ENCODE measurements at places on chromosomes 4 and X.

DNA sequence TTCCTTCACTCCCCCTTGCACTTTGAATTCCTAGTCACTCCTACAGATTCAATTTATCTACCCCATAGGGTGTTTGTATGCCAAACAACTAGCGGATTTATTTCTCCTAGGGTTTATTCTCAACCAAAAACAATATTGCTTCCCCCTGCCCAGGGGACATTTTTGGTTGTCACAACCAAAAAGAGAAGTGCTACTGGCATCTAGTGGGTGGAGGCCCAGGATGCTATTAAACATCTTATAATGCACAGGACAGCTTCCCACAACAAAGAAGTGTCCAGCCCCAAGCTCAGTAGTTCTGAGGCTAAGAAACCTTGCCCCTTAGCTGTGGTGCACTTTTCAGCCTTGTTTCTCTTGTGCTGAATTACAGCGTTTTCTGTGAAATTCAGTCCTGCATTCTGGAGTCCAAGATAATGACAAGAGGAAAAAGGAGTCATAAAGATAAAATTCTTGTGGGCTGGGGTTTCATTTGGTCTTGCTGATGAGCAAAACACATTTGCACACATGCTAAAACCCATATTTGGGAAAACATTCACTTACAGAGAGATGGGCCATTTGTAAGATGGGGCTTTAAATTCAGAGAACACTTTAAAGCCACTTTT is 11.2 kb upstream of the SYTL4 start:
- DNase-seq, result no peak

- DNase-seq, result no peak
Measured at GRCh38 chrX:136376713-136377112, 76.0 kb downstream of the ADGRG4 start.

DNA sequence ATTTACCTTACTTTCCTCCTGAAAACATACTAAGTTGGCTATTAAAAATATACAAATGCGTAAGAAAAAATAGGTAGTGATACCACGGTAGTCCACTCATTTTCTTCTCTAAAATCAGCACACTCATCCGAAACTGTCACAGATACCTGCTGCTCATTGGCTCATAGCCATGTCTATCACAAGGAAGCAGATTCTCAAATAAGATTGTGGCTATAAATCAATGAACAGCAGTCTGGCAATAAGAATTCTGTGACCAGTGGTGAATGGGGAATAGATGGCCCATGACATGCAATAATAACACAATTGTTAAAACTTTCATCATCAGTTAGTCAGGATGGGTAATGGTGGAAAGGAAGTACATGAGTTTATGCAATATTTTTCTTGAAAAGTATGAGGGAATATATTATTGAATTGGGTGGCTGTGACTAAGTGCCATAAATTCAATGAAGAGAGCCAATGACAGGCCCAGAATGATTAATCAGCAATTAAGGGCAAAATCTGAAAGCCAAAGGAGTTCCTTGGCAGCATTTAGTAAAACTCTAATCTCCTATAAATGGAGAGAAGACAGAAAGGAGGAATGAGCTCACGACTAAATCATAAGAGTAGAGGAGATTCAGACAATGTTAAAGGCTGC is 202.3 kb upstream of the NEIL3 start:
- DNase-seq, result no peak

DNA sequence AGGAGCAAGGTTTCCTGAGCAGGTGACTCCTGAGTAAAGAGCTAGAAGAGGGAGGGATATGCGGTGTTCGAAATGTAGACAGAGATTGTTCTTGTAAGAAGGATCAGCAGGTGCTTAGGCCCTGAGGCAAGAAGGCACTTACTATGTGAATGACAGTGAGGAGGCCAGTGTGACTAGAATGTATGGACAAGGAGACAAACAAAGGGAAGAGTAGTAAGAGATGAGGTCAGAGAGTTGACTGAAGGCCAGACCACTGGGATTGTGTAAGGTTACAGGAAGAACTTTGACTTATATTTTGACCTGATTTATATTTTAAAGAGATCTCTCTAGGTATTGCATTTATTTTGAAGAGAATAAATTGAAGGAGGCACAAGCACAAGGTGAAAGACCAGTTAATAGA is 118.4 kb upstream of the ENPEP start:
- no peak for DNase-seq

- DNase-seq, result no peak
Measured at GRCh38 chr4:157791236-157791635, 381.6 kb downstream of the GASK1B start.

DNA sequence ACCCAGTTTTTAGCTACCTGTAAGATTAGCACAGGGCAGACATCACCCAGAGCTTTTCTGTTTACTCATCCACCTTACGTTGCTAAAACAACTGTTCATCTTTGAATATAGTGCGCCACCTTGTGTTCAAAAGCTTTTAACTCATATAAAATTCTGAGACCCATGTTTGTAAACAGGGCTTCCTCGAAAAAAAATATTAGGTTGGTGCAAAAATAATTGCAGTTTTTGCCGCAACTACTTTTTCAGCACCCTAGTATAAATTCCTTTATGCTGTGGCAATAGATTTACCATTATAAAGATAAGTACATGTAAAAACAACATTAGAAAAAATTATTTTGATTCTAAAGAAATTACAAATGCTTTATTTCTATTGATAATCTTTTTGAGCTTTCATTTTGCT is 147.9 kb downstream of the LRBA start:
- DNase-seq, result no peak

DNA sequence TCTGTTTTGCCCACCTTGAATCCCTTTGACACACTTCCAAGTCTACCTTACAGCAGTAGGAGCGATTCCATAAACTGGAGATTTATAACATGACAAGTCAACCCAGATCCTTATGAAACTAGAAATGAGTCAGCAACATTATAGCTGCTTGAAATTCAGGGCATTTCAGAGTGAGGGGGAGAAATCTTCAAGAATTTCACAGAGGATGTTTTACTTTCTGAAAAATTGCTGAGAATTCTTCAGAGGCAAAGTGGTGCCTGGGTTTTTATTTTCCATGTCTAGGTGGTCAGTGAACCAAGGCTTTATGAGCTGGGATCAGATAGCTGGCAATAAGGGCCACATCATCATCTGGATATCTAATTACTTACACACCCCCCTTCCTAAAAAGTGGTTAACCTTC is 119.8 kb downstream of the PPARGC1A start:
- no peak for DNase-seq

DNA sequence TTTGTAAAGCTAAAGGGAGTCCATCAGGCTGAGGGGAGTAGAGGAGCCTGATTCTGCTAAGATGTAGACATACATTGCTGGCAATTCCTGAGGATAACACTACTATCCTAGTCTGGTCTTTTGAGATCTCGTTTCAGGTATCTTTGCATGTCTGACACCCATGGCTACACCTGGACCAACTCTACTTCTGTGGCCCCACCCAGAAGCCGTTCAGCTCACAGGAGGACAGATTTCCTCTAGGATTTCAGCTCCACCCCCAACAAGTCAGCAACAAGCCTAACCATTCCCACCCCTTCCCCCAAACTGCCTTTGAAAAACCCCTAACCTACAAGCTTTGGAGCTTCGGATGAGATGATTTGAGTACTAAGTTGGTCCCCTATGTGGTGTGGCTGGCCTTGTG is 848.2 kb downstream of the NLGN4X start:
- no peak for DNase-seq

GRCh38 chr4:152115118-152115517 is 354.3 kb upstream of the GATB start:
- no peak for DNase-seq

DNA sequence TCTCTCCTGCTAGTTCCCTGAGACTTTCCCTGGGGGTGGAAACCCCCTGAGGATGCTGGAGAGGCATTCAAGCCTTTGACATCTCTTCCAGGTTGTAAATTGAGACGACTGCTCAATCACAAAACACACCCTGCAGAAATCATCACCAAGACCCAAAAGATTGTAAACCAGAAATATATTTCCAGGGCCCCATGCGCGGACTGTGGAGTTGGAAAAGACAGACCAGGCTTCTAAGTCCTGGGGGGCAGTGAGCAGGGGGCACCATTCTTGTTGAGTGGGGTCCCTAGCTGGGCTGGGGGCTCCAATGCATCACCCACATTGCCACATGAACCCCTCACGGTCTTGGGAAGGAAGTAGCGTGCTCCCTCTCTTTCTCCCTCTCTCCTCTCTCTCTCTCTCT is 87.9 kb upstream of the C4orf50 start:
- DNase-seq, result peak; percentile 63

Data from osteocyte (in vitro differentiated cells).